ENCODE measurements at places on chromosomes 6 and 20. TPM values are rescaled to one million over a fixed set of nuclear protein-coding genes. Genes with fewer than 3 reads are reported as not detected.

- DNase-seq = no peak
Measured at GRCh38 chr20:16415071-16416053, 157.9 kb downstream of the KIF16B start.

DNA sequence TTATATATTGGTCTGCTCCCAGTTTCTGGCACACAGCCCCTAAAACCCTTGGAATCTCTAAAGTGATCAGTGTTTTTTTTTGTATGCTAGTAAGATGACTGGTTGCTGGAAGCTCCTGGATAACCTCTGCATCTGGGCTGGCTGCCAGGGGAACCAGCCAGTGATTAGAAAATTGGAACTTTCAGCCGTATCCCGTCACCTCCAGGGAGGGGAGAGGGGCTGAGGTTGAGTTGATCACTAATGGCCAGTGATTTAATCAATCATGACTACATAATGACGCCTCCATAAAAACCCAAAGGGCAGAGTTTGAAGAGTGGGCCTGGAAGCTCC lies 48.0 kb upstream of the NOP56 start:
- DNase-seq = no peak

The IMPG1 gene
- not detected for total RNA-seq

The CDH26 gene
- 2.3 TPM for total RNA-seq

The MEP1A gene
- not detected for total RNA-seq

- no peak for DNase-seq
Measured at GRCh38 chr6:38159596-38159995, 340.1 kb downstream of the ZFAND3 start.

The TCP11 gene
- total RNA-seq = not detected

DNA sequence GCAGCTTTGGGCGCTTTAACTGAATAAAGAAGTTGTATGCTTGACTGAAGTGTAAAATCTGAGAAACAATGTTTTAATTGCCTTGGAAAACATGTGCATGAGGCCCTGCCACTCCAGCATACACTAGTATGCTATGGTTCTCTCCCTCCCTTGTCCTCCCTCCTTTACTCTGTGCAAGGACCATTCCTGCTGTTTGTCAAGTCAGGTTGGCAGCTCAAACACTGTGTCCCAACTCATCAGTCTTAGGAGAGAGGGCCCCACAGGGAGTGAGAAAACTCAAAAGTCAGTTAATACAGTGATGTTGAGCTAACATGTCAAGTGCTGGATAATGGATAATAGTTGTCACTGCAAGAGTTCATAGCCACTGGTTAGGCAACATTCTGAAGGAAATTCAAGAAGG lies 543.6 kb downstream of the GRIK2 start:
- no peak for DNase-seq

- DNase-seq = no peak
Measured at GRCh38 chr6:95515975-95516374, 61.4 kb upstream of the MANEA start.

DNA sequence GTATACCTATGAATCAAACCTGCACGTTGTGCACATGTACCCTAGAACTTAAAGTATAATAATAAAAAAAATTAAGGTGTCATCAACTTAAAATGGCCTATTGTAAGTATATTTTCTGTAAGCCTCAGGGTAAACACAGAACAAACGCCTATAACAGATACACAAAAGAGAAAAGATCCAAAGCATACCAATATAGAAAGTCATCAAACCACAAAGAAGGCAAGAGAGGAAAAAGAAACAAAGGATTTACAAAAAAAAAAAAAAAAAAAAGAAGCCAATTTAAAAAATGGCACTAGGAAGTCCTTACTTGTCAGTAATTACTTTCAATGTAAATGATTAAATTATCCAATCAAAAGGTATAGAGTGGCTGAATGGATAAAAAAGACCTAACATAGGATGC lies 24.6 kb upstream of the ASF1A start:
- DNase-seq = no peak

- DNase-seq = no peak
Measured at GRCh38 chr6:132843316-132844035, 29.1 kb downstream of the RPS12 start.

DNA sequence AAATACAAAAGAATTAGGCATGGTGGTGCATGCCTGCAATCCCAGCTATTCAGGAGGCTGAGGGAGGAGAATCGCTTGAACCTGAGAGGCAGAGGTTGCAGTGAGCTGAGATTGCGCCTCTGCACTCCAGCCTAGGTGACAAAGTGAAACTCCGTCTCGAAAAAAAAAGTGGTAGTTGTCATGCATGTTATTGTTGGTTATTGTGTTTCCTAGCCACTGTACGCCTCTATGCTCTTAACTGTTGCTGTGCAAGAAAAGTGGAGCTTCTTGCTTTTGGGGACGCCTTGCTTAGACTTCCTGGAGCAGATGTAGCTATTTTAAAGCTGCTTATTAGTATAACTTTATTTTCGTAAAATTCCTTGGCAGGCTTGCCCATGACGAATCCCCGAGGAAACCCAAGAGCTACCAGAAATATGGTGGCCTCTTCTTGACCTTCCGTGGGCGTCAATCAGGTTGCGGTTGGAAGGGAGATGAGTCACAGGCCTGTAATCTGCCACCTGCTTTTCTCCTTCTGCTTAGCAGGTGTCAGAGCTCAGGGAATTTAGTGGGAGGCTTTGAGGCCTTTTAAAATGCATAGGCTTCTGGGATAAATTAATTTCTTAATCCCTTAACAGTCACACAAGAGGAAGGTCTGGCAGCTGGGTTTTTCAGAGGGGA lies 17.3 kb downstream of the GABRR2 start:
- DNase-seq = peak; percentile 73

DNA sequence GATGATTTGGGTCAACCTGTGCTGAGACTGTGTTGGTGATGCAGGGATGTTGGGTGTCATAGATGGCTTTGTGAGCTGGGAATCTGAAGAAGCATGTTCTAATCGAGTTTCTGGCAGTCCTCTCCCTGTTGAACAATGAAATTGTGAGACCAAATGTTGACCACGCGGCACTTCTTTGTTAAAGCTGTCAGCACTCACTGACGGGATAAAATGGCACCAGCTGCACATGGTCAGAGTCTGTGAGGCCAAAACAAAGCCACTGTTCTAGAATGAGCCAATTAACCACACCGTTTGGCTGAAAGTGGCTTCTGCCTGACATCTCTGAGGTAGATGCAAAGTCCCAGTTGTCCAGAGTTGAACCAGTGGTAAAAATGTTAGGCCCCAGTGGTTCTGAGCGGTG lies 562.2 kb downstream of the KIF16B start:
- no peak for DNase-seq

DNA sequence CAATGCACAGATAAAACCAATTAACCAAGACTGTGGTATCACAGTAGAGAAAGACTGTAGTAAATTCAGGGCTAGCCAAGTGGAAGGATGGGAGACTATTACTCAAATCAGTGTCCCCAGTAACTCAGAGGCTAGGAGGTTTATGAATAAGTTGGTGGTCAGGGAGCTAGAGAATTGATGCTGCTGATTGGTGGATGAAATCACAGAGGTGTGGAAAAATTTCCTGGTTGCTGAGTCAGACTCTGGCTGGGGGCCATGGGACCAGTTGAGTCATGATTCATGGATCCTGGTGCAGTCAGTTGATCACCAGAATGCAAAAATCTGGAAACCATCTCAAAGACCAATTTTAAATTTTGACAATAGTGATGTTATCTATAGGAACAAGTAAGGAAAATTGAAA lies 555.9 kb downstream of the C6orf118 start:
- DNase-seq = no peak

- no peak for DNase-seq
Measured at GRCh38 chr6:1763404-1763803, 153.7 kb downstream of the FOXC1 start.

The ZC3H12D gene
- 3.8 TPM for total RNA-seq

The PTK7 gene
- 6.8 TPM for total RNA-seq

DNA sequence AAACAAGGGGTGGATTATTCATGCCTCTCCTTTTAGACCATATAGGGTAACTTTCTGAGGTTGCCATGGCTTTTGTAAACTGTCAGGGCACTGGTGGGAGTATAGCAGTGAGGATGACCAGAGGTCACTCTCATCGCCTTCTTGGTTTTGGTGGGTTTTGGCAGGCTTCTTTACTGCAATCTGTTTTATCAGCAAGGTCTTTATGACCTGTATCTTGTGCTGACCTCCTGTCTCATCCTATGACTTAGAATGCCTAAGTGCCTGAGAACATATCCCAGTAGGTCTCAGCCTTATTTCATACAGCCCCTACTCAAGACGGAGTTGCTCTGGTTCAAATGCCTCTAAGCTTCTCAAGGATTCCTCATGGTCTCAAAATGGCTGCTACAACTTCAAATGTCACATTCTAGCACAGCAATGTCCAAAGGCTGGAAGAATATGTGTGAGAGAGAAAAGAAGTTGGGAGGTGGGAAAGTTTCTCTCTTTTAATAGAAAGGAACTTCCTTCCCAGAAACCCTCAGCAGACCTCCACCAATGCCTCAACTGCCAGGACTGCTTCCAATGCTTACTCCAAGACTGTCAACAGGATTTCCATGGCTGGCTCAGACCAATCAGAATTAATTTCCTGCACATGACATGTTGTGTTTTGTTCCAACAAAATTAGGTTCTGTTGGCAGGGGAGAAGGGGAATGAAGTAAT lies 46.6 kb upstream of the SLC9A8 start:
- DNase-seq = no peak

DNA sequence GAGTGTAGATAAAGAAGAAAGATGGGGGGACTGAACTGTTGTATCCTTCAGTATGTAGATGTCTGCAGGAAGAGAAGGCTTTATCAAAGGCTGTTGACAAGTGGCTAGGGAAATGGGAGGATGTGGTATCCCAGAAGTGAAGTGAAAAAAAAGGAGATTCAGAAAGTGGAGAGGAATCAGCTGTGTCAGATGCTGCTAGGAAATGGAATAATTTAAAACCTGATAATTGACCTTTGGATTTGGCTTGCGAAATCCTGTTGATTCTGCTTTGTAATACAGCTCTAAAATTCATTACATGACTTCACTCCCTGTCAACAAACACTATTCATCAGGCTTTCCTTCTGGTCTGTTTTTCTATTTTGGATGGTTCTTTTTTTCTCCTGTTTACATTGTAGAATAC lies 41.7 kb downstream of the PHF3 start:
- DNase-seq = no peak

GRCh38 chr20:7850775-7851490 lies 89.3 kb downstream of the HAO1 start:
- DNase-seq = no peak

DNA sequence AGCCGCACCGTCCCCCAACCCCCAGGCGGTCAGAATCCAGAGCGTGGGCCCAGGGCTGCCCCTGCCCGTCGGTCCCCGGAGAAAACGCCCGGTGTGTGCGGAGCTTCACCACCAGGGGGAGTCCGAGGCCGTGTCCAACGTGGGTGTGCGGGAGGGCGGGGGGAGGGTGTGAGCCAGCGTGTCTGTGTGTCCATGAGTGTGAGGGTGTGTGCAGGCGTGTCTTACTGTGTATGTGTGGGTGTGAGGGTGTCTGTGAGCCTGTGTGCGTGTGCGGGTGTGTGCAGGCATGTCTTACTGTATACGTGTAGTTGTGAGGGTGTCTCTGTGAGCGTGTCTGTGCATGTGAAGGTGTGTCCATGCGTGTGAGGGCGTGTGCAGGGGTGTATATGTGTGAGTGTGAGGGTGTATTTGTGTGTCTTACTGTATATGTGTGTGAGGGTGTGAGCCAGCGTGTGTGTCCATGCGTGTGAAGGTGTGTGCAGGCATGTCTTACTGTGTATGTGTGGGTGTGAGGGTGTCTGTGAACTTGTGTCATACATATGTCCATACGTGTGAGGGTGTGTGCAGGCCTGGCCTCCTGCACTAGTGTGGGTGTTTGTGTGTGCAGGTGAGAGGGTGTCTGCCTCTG lies 24.6 kb upstream of the GATA5 start:
- DNase-seq = peak; percentile 31

DNA sequence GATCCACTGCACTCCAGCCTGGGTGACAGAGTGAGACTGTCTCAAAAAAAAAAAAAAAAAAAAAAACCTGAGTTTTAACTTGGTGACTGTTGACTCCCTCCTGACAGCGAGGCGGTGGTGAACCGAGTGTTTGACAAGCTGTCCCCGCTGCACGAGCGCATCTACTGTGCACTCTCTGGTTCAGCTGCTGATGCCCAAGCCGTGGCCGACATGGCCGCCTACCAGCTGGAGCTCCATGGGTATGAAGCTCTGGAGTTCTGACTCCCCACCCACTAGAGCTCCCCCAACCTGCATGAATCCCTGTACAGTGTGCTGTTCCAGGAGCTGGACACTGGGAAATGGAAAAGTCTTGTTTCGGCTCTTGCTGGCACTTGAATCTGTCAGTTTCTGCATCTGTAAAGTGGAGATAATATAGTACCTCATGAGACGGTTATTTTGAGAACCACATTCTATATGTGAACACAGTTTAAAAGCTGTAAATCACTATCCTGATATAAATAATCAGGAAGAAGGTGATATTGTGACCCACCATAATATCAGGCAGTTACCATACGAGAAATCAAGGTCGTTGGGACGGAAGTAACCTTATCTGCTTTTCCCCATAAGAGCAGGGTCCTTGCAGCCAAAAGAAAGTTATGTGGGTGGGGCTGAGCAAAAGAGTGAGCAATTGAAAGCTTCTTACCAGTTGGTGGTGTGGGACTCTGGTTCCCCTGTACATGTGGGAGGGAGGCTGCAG lies 3.3 kb downstream of the PSMB9 start:
- no peak for DNase-seq

- no peak for DNase-seq
Measured at GRCh38 chr6:6330407-6330806, 9.9 kb upstream of the F13A1 start.

DNA sequence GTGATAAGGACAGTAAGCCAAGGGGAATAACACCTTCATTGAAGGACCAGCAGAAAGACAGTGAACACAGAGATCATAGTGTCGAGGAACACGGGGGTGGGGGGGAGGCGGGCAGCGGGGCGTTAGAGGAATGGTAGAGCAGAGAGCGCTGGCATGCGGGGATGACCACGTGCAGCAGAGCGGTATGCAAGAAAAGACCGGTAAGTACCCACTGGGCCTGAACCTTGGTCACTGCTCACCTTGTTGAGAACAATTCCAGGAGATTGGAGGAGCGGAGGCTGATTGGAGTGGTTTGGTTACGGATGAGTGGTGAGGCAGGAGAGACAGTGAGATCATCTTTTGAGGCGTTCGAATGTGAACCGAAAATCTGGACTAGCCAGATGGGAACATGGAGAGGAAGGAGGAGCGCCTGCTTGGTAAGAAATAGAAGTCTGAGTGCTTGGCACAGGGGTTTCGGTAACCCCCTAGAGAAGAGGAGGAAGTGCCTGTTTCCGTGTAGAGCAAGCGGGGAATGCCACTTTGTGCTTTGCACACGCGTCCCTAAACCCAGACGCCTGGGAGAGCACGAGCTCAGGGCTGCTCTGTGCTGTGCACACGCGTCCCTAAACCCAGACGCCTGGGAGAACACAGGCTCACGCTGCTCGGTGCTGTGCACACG lies 70.0 kb downstream of the FAM120B start:
- no peak for DNase-seq

The FOXS1 gene
- 44.5 TPM for total RNA-seq

GRCh38 chr6:146219101-146219500 lies 190.2 kb downstream of the GRM1 start:
- DNase-seq = no peak

DNA sequence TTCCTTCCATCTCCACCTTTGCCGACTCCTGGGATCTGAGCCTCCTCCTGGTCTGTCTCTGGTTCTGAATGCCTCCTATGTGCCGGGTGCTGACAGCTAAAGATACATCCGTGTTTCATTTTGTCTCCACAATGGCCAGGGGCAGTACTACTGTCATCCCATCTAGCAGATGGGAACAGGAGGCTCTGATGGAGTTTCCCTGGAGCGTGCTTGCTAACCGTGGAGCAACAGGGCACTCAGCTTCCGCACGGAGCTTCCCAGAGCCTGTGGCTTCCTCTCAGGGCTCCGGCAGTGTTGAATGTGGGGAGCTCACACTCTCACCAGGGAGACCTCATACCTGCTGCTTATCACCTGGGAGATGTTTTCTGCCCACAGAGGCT lies 11.9 kb upstream of the NPBWR2 start:
- no peak for DNase-seq

Data from thoracic aorta (tissue), 2 donors.